ENCODE measurements at places on chromosomes 2 and 18. TPM values are rescaled to one million over a fixed set of nuclear protein-coding genes. Genes with fewer than 3 reads are reported as not detected.

DSG4 gene
- not detected for total RNA-seq

ARID5A gene
- 8.0 TPM for total RNA-seq

RASGRP3 gene
- total RNA-seq: not detected

ALPG gene
- not detected for total RNA-seq

MAP3K19 gene
- not detected for total RNA-seq

PRLH gene
- total RNA-seq: not detected

VAMP8 gene
- 97.0 TPM for total RNA-seq

TTC39C gene
- 25.9 TPM for total RNA-seq

SP9 gene
- not detected for total RNA-seq

GRCh38 chr18:7592305-7593071, 25.4 kb downstream of the PTPRM start:
- H3K36me3 ChIP-seq: no peaks in the 10 kb centered on the region
- no peak overlapping the region for H3K27ac ChIP-seq
- H3K4me3 ChIP-seq: no peak overlapping the region
- no peaks in the 10 kb centered on the region for H3K27me3 ChIP-seq
- no peak for DNase-seq

DNA sequence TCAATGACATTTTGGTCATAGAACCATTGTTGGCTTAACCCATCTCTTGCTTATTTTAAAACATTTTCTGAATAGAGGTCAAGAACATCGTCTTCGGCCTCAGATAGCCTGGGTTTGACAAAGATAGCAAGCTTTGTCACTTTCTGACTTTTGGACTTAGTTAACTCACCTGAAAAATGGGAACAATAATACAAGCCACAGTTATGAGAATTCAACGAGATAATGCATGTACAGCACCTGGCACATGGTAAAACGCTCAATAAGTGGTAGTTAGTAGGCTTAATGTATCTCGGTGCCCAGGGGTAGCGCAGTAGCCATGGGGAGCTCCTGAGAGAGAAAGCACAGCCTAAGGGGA, 446 bp upstream of the COPS7B start:
- no peaks in the 10 kb centered on the region for H3K27me3 ChIP-seq
- H3K36me3 ChIP-seq: peaks cover 2% of the 10 kb centered on the region
- H3K27ac ChIP-seq: peak overlapping the region; percentile 76

GRCh38 chr18:37403788-37404187, 161.8 kb downstream of the CELF4 start:
- no peak overlapping the region for H3K27ac ChIP-seq
- 0 out of 2 replicates have a peak, but pooled peaks cover 2% of the 10 kb centered on the region for H3K27me3 ChIP-seq
- no peaks in the 10 kb centered on the region for H3K4me1 ChIP-seq
- H3K4me3 ChIP-seq: no peak overlapping the region
- no peak for DNase-seq

GRCh38 chr2:213016984-213017351, 134.4 kb downstream of the IKZF2 start:
- no peak overlapping the region for H3K27ac ChIP-seq
- DNase-seq: no peak
- H3K27me3 ChIP-seq: no peaks in the 10 kb centered on the region
- no peaks in the 10 kb centered on the region for H3K4me1 ChIP-seq
- no peak overlapping the region for H3K4me3 ChIP-seq
- no peaks in the 10 kb centered on the region for H3K36me3 ChIP-seq

- no peaks in the 10 kb centered on the region for H3K27me3 ChIP-seq
- H3K4me3 ChIP-seq: no peak overlapping the region
- DNase-seq: no peak
Observed at GRCh38 chr2:50315336-50315735, 716.6 kb downstream of the NRXN1 start.

- no peaks in the 10 kb centered on the region for H3K36me3 ChIP-seq
- no peak overlapping the region for H3K27ac ChIP-seq
- no peak for DNase-seq
- peaks cover 12% of the 10 kb centered on the region for H3K4me1 ChIP-seq
Observed at GRCh38 chr18:50994031-50994430, 26.2 kb downstream of the ELAC1 start.

GRCh38 chr2:52745144-52745543, 1022.5 kb upstream of the CHAC2 start:
- H3K36me3 ChIP-seq: no peaks in the 10 kb centered on the region
- H3K4me3 ChIP-seq: no peak overlapping the region

DNA sequence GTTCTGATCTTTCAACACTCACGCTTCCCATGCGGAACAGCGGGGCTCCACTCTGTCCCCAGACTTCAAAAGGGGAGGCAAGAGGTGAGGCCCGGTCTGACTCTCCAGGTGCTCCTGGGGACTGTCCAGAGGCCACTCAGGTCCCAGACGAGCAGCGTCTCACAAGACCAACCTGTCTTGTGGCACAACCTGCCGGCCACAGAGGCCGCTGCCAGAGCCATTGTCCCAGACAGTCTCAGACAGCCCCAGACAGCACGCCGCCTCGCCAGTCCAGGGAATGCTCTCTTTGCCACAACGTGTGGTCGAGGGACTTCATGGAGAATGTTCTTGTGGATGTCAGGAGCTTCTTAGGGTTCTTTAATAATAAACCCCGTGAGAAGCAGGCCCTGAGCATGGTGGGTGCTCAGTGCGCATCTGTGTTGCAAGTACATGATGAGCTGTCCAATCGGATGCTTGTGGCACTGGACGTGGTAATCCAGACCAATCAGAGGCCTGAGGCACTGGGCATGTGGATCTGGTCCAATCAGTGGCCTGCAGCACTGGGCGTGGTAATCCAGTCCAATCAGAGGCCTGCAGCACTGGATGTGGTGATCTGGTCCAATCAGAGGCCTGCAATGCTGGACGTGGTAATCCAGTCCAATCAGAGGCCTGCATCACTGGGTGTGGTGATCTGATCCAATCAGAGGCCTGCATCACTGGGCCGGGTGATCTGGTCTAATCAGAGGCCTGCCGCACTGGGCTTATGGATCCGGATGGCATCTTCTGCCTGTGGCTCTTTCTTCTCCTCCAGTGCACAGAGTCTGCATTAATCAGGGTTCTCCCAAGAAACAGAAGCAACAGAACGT, 76.4 kb downstream of the TMEM18 start:
- H3K4me3 ChIP-seq: no peak overlapping the region
- H3K27ac ChIP-seq: no peak overlapping the region
- no peak for DNase-seq
- H3K27me3 ChIP-seq: peaks cover 14% of the 10 kb centered on the region
- H3K4me1 ChIP-seq: no peaks in the 10 kb centered on the region
- H3K36me3 ChIP-seq: no peaks in the 10 kb centered on the region

DNA sequence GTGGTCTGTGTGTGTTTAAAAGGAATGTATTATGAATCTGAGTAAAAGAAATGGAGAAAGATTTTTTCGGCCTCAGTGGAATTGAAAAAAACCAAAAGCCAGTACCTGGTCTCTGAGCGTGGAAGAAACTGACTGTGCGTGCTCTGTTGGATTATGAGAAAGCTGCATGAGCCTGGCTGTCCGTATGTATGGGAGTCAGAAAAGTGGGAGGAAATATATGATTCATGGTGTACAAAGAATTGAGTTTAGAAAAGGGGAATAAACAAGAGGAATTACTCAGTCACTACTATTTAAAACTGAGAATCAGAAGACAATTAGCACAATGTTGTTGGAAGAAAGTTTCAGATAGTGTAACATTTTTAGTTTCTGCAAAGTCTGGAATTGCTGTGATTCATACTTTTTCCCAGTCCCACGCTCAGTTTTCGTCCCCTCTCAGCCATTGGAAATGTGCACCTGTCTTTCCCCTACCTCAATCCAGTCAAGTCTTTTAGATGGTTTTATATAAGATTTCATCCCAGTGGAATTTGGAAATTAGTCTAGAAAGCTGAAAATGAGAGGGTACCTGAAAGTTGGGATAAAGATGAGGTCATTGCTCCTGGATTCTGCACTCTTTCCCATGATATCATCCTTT, 66.4 kb upstream of the CHMP1B start:
- no peaks in the 10 kb centered on the region for H3K4me1 ChIP-seq
- H3K4me3 ChIP-seq: no peak overlapping the region
- no peak overlapping the region for H3K27ac ChIP-seq
- no peaks in the 10 kb centered on the region for H3K36me3 ChIP-seq

- no peaks in the 10 kb centered on the region for H3K36me3 ChIP-seq
- no peak overlapping the region for H3K4me3 ChIP-seq
- no peaks in the 10 kb centered on the region for H3K27me3 ChIP-seq
- H3K27ac ChIP-seq: no peak overlapping the region
- H3K4me1 ChIP-seq: no peaks in the 10 kb centered on the region
- DNase-seq: no peak
Observed at GRCh38 chr18:13611142-13611600, 115.2 kb downstream of the FAM210A start.

DNA sequence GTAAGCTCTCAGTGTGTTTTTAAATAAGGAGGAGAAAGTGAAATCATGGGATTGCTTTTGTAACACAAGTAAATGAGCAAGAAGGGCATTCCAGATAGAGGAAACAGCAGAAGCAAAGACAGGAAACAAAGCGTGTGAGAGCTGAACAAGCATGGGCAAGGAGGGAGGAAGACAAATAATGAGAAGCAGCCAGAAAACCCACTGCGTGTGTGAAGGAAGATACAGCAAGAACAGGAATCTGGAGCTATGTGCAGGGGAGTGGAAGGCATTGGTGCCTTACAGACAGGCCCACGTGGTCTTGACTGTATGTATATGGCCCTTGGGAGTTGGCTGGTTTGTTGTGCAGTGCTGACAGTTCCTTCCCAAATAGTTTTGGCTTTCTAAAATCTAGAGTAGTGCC, 88.6 kb downstream of the AAK1 start:
- no peak overlapping the region for H3K4me3 ChIP-seq
- H3K27ac ChIP-seq: no peak overlapping the region
- H3K36me3 ChIP-seq: peaks cover 8% of the 10 kb centered on the region

GRCh38 chr18:72160510-72161445, 383.4 kb downstream of the CBLN2 start:
- no peak overlapping the region for H3K4me3 ChIP-seq
- H3K27ac ChIP-seq: no peak overlapping the region
- H3K27me3 ChIP-seq: no peaks in the 10 kb centered on the region
- no peak for DNase-seq

GRCh38 chr2:45253151-45253550, 243.9 kb upstream of the SIX2 start:
- no peaks in the 10 kb centered on the region for H3K36me3 ChIP-seq
- H3K27me3 ChIP-seq: peaks cover 2% of the 10 kb centered on the region
- H3K27ac ChIP-seq: no peak overlapping the region
- no peak overlapping the region for H3K4me3 ChIP-seq
- peaks cover 28% of the 10 kb centered on the region for H3K4me1 ChIP-seq
- no peak for DNase-seq

- H3K4me3 ChIP-seq: no peak overlapping the region
- no peaks in the 10 kb centered on the region for H3K27me3 ChIP-seq
- peaks cover 2% of the 10 kb centered on the region for H3K36me3 ChIP-seq
- DNase-seq: peak; percentile 65
- H3K4me1 ChIP-seq: peaks cover 15% of the 10 kb centered on the region
Observed at GRCh38 chr18:49100226-49100968, 149.6 kb upstream of the SMAD7 start.

DNA sequence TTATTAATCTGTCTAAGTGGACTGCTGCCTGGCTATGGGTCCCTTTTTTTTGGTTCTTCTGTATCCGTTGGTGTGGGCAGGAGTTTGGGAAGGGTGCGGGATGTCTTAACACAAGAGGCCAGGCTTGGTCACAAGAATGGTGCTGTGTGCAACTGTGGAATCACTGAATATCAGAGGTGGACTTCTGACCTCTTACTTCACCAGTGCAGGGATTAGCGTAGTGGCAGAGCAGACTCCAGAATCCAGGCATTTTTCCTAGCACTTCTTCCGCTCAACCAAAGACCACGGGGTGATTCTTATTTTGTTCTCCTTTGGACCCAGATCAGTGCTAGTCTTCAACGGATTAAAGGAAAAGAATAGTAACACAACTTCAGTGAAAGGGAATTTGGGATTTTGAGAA, 254.3 kb upstream of the TNP1 start:
- H3K27me3 ChIP-seq: 0 out of 3 replicates have a peak, but pooled peaks cover 7% of the 10 kb centered on the region
- no peaks in the 10 kb centered on the region for H3K36me3 ChIP-seq
- H3K4me1 ChIP-seq: no peaks in the 10 kb centered on the region
- DNase-seq: peak; percentile 31

GRCh38 chr18:29164020-29164706, 987.2 kb upstream of the CDH2 start:
- no peaks in the 10 kb centered on the region for H3K27me3 ChIP-seq
- DNase-seq: peak; percentile 3
- H3K4me3 ChIP-seq: no peak overlapping the region
- H3K4me1 ChIP-seq: no peaks in the 10 kb centered on the region

DNA sequence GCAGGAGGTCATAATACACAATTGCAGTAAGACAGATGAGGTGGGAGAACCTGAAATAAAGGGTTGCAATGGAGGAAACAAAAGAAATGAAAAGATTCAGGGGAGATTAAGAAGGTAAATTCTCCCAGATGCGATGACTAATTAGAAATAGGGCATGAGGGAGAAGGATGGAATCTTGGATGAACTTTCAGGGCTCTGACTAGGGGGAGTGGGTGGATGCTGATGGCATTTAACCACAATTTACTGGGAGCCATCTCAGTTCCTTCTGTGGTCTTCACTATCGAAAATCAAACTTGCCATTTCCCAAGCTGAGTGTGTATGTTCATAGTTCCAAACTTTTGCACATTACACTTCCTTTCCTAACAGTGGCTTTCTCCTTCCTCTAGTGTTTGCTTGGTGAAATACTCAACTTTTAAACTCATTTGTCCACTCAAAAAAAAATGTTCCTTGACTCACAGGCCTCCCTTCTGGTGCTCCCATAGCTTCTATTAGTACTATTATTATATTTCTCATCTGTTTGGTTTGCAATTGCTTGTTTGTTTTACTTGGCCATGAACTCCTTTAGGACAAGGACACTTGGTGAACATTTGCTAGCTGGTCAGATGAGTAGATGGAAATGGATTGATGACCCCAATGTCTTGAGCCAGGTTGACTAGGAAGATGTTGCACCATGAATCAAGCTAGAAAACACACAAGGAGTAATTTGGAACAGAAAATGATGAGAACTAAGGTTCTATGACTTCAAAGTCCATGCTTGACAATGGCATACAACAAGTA, 178.5 kb downstream of the DIS3L2 start:
- DNase-seq: peak; percentile 16
- H3K27me3 ChIP-seq: no peaks in the 10 kb centered on the region

DNA sequence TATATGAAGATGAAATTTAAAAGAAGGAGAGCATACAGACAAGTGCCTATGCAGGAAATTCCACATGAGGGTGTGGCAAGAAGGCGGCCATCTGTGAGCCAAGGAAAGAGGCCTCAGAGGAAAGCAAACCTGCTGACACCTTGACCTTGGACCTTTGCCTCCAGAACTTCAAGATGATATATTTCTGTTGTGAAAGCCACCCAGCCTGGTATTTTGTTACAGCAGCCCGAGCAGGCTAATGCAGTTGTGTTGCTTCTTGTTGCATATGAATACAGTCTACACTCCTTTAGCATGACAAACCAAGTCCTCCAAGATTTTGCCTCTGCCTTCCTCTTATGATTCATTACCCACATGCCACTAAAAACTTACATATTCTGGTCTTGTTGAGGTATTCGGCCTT, 374.8 kb upstream of the TRIB2 start:
- no peak for DNase-seq
- no peaks in the 10 kb centered on the region for H3K27me3 ChIP-seq
- no peaks in the 10 kb centered on the region for H3K4me1 ChIP-seq
- H3K4me3 ChIP-seq: no peak overlapping the region

- H3K27ac ChIP-seq: no peak overlapping the region
- H3K4me1 ChIP-seq: peaks cover 22% of the 10 kb centered on the region
- H3K27me3 ChIP-seq: no peaks in the 10 kb centered on the region
- peaks cover 17% of the 10 kb centered on the region for H3K36me3 ChIP-seq
- H3K4me3 ChIP-seq: no peak overlapping the region
Observed at GRCh38 chr18:23179416-23179815, 44.1 kb downstream of the CABLES1 start.

- no peak overlapping the region for H3K4me3 ChIP-seq
- no peaks in the 10 kb centered on the region for H3K36me3 ChIP-seq
- DNase-seq: no peak
- H3K27me3 ChIP-seq: 0 out of 2 replicates have a peak, but pooled peaks cover 1% of the 10 kb centered on the region
Observed at GRCh38 chr2:122515731-122516290, 760.4 kb downstream of the TSN start.

Measured in HepG2 (cell line).